ENCODE measurements at places on chromosomes 12 and 14.

GRCh38 chr14:88095791-88096190, 90.9 kb downstream of the GPR65 start:
- no peak for DNase-seq

DNA sequence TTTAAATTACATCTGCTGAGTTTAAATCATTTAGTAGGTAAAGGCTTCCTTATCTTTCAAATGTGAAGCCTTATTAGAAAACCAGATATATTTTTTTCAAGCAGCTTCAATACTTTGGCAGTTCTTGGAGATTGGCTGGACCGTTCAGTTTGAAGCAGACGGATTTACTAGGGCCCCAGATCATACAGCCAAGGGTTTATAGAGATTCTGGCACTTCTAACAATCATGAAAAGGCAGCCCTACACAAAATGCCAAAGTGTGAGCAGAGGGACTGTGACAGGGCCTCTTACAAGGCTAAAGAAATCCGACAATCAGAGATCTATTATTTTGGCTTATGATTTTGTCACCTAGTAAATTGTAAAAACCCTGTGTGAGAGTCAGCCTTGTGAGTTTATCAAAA, 162.8 kb upstream of the SLC38A2 start:
- DNase-seq: no peak

DNA sequence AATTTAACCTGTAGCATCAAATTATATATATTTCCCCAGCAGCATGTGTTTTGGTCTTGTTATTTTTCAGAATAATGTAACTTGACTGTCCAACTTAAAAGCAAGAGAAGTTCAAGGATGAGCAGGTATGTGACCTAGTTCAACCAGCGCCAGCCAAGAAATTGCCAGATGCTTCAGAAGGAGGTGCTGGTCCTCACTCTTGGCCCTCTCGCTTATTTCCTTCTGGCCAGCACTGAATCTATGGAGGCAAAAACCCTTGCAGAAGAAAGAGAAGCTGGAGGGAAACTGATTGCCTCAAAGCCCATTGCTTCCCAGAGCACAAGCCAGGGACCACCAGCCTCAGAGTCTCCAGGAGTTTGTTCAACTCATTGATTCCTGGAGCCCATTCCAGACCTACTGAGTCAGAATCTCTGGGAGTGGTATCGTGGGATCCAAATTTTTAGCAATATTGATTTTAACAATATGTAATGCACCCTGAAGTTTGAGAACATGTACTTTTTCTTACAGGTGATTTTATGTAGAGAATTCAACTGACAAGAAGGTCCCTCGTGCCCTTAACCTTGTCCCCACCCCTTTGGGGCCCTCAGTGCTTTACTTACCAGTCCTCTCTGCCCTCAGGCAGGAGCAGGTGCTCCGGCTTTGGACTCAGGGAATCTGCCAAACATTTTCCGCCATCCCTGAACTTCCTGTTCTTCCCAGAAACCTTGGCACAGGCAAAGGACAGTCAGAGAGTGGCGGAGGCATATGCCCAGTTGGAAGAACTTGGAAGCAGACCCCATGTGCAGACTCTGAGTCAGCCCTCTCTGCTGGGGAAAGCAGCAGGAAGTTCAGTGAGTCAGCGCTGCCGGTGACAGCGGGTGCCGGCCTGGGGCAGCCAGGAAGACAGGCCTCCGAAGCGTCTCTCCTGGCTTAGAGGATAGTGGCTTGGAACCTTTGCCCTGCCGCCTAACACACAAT, 10.4 kb downstream of the BEST3 start:
- peak; percentile 69 for DNase-seq

DNA sequence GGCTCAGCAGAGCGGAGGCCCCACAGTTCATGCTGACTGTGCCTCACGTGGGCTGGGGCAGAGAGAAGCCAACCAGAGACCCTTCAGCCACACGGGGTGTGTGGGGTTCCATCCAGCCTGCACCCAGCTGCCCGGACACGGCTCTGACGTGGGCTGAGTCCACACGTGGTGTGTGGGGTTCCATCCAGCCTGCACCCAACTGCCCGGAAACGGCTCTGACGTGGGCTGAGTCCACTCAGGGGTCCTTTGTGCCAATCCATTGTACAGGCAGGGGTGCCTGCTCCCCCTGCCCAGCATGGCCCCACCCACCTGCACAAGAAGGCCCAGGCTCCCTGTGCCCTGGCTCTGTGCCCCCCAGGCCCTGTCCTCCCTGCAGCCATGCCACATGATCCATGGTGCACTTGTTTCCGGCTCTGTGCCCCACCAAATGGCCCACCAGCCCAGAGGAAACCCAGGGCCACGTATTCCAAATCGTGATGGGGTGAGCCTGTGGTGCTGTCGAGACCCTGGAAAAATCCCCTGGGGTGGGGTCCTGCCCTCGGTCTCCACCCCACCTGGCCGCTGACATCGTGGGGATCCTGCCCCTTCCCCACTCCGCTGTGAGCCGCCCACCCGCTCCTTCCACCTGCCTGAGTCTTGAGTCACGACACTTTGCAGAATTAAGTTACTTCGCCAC, 99.3 kb upstream of the SFSWAP start:
- DNase-seq: no peak

DNA sequence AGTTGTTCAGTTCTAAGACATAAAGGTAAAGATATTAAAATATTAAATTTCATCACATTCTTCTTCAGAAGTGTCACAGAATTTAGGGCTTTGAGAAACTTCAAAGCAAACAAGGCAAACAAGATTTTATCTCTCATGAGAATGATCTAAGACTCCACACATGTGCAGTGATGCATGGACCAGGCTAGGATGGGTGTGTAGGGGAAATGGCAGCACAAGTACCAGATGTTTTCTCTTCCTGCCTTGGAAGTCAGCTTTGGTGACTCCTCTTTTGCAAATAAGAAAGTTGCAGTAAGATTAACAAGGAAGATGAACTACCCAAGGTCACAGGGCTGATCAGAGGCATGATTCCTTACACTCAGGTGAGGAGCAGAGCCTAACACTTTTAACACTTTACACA, 163.8 kb upstream of the LMNTD1 start:
- no peak for DNase-seq

DNA sequence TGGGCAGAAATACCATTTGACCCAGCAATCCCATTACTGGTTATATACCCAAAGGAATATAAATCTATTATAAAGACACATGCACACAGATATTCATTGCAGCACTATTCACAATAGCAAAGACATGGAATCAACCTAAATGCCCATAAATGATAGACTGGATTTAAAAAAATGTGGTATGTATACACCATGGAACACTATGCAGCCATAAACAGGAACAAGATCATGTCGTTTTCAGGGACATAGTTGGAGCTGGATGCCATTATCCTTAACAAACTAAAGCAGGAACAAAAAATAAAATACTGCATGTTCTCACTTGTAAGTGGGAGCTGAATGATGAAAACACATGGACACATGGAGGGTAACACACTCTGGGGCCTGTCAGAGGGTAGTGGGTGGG, 335.6 kb downstream of the BTG1 start:
- DNase-seq: no peak

DNA sequence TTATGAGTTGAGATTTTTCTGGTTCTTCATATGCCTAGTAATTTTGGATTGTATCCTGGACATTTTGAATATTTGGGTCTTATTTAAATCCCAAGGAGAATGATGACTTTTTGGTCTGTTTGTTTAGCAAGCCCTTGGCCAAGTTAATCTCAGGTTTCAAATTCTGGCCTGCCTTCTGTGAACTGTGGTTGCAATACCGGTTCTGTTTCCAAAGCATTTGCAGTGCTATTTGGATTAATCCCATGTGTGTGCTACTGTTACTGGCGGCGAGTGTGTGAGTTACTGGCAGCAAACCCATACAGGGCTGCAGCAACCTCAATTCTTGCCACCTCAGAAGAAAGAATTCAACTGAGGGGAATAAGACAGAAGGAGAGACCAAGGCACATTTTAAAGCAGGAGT, 51.1 kb downstream of the TMEM260 start:
- DNase-seq: no peak

DNA sequence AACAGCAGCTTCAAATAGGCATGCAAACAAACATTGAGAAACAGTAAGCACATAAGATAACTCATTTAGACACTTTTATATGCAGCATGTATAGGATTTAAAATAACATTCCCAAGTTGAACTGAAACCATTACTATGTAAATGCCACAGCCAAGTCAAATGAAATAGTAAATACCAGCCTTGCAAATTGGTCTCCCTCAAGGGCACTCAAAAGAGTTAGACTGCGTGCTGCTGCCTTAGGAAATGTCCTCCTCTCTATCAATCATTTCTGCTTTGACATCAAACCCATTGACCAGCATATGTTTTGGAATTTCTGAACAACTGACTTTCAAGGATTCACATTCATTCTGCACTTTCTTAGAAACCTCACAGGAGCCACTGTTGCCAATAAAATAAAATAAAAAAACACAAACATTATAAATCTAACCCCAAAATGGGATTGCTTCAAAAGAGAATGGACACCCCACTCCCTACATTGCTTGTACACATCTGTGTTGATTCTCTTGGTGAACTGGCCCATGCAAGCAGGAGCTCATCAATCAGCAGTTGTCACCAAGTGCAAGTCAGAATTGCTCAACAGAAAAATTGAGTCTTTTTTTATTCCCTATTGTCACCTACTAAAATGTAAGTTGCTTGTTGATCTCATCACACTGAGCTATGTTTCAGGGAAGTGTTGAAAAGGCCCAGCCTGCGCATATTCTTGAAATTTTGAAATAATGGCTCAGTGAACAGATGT, 256.2 kb downstream of the DAD1 start:
- no peak for DNase-seq

- peak; percentile 37 for DNase-seq
Measured at GRCh38 chr14:102323102-102323501, 3.6 kb downstream of the ZNF839 start.

DNA sequence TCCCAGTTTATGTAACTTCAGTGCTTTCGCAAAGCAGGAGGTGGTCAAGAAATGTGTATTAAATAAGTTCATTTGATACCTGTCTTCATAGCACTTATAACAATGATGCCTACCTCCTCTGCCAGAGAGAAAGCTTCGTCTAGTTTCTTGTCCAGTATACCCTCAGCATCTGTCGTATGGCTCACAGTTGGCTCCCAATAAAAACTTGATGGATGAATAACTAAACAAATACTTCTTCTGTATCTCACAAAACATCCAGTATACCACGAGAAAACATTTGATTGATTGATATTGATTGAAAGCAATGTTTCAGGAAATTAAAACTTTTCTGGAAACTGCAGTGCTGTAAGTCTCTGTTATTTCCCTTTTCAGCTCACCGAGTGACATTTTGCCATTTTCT, 26.9 kb upstream of the PTGDR start:
- DNase-seq: no peak

GRCh38 chr12:85781766-85782165, 54.4 kb downstream of the RASSF9 start:
- peak; percentile 92 for DNase-seq

Data from NCI-H2081 (cell line).